ENCODE measurements at places on chromosomes 2 and 18.
A peak's percentile ranks its signal among the peaks of the same experiment; 100 is the strongest.

DNA sequence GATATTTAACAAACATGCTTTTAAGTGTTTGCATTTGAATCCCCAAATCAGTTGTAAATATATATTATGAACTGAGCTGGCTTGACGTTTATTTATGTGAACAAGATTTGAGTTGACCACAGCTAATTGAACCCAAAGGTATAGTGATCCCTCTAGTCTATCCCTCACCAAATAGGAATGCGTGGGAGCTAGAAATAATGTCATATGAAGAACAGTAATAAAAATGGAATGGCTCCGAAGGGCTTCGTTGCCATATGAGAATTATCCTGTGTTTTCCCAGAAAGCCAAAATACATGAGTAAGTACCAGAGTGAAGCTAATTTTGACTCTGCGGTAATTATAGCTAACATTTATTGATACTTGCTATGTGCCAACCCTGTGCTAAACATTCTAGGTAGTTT, 142.7 kb downstream of the ADCYAP1 start:
- no peak for DNase-seq

DNA sequence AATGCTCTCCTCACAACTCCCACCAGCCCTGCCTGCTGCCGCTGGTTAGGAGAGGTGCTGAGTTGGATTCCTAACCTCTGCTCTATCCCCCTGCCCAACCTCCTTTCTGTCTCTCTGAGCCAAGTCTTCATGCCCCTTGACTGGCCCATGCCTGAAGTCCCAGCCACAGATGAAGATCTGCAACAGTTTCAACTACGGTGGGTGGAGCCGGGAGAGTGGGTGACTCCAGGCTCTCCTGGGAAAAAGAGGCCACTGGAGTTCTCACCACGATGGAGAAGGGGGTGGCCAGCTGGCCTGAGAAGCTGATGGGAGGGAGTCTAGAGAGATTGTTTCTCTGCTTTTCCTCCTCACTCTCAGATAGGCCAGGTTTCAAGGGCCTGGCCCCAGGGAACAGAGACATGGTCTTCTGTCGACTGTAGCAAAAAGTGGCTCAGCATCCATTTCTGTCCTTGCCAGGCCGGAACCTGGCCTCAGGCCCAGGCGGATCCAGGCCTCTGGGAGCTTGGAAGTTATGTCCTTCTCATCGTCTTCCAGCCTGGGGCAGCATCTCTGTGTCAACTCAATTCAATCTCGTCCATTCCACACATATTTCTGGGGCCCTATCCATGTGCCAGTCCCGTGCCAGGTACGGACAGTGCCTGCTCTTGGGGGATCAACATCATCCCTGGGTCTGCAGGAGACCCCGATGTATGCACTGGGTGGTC, 75.3 kb downstream of the INHBB start:
- no peak for DNase-seq

GRCh38 chr18:13381944-13382365, 163.4 kb downstream of the LDLRAD4 start:
- DNase-seq, result peak; percentile 34

GRCh38 chr2:238922435-238922834, 74.5 kb downstream of the TWIST2 start:
- no peak for DNase-seq

DNA sequence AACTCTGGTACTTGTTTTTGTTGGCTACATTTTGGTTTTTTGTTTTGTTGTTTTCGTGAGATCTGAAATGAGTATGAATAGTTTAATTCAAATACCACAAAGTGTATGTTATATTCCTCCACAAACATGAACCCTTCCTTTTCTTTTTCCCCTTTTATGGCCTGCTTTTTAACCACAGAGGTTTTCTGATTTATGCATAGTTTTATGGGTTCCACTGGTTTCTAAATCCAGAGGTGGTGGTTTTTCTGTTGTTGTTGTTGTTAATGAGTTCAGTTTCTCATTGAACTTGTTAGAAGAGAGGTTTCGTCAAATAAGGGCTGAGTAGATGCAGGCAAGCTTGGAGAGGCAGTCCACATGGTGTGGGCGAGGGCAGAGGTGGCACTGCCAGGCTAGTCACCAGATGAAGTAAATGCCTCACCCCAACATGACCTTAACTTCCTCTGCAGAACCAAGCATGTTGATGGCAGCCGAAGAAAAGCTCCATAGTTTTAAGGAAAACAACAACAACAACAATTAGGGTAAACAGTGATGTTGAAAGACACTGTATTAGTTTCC, 72.5 kb downstream of the RIF1 start:
- DNase-seq, result no peak

GRCh38 chr2:64108666-64109241, 35.5 kb downstream of the PELI1 start:
- DNase-seq, result no peak

DNA sequence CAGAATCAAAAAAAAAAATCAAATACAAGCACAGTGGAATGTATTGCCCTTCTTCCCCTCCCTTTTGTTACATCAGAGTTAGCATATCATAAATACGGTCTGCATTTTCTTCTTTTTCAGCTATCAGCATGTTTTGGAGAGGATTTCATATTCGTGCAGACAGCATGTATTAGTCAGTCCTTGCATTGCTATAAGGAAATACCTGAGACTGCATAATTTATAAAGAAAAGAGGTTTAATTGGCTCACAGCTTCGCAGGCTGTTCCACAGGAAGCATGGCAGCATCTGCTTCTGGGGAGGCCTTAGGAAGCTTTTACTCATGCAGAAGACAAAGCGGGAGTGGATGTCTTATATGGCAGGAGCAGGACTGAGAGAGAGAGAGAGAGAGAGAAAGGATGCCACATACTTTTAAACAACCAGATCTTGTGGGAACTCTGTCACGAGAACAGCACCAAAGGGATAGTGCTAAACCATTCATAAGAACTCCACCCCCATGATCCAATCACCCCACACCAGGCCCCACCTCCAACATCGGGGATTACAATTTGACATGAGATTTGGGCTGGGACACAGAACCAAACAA, 8.9 kb downstream of the IL1B start:
- no peak for DNase-seq

GRCh38 chr2:101578671-101579070, 103.8 kb upstream of the RFX8 start:
- no peak for DNase-seq

DNA sequence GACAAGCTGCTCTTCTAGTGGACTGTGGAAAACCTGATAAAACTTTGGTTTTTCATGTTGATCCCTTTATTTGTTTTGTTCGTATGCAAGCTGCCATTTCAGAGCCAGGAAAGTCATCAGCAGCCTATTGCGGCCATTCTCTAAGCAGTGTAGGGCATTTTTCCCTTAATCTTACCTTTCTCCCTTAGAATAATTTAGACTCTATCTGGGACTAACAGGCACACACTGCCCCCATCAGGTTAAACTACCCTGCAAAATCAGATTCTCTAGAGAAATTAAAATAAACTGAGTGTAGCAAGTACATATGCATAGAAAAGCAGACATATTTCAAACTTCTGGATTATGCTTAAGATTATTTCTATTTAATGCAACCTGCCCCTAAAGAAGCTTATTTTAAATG, 347.5 kb downstream of the METTL4 start:
- no peak for DNase-seq

DNA sequence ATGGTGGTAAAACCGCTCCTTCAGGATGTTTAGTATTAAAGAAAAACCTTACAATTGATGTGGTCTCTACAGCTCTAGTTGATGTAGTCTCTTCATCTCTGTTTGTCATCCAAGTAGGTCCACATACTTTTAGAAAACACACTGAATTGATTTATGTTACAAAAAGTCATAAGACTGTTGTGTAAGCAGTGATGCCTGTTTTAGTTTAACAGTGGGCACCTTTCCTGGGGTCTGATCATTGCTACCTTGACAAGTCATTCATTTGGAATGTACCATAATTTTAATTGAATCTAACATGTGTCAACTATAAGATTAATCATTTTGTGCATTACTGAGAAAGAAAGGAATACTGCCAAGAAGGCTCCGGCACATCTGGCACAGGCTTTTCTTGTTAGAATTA, 34.3 kb downstream of the GIGYF2 start:
- DNase-seq, result no peak

DNA sequence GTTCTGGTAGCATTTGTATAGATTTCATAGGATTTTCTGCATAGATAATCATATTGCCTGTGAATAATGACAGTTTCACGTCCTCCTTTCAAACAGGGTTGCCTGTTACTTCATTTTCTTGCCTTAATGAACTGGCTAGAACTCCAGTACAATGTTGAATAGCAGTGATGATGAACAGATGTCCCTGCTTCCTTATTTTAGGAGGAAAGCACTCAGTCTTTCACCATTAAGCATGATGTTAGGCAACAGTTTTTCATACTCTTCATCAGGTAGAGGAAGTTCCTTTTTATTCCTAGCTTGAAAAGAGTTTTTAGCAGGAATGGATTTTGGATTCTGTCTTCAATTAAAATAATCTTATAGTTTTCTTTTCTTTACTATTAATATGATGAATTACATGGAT, 39.7 kb downstream of the C2orf76 start:
- no peak for DNase-seq

GRCh38 chr2:235232449-235233433, 261.1 kb upstream of the AGAP1 start:
- DNase-seq, result no peak

DNA sequence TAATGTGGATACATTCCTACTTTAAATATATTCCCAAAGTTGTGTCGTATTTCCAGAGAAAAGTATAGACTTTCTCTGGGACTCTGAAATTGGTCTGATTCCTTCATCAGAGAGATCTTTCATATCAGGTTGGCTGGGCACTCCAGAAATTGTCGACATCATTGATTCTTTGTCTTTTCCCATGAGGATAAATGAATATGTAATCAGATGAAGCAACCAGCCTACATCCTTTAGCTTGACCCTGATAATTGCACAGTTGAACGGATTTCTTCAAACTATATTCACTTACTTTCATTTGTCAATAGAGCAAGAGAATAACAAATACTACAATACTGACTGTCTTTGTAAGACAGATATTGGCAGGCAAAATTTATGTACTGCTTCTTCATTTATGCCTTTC, 680.2 kb upstream of the LRRTM4 start:
- no peak for DNase-seq

- no peak for DNase-seq
Observed at GRCh38 chr18:48799724-48800315, 150.9 kb downstream of the SMAD7 start.

- no peak for DNase-seq
Observed at GRCh38 chr18:46321955-46322354, 217.8 kb downstream of the HAUS1 start.

- no peak for DNase-seq
Observed at GRCh38 chr18:65754121-65754520, 3.3 kb downstream of the CDH7 start.

- peak; percentile 45 for DNase-seq
Observed at GRCh38 chr2:95115418-95115817, 6.2 kb downstream of the MRPS5 start.

DNA sequence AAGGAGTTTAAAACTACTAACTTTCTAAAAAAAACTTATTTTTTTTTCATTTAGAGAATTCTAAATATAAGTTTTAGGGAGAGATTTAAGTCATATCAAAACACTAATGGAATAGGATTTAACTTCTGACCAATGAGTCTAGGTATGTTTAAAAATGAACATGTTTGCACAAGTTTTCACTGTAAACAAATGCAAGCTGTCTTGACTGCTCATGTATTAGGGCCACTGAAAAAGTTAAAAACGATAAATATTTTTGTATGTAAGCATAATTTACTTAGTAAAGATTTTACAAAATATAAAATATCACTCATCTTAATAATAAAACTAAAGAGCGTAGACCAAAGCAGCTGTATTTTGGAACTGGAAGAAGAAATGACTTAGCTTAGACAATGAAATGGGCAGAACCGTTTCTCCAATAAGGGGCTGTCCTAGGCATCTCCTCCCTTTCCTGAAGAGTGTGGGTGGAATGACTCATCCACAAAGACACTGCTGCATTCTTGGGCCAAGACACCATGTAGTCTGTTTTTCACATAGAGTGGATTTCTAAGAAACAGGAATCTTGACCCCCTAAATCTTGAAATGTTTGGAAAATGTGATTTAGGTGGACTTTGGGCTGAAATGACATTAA, 118.8 kb downstream of the MEP1B start:
- no peak for DNase-seq

DNA sequence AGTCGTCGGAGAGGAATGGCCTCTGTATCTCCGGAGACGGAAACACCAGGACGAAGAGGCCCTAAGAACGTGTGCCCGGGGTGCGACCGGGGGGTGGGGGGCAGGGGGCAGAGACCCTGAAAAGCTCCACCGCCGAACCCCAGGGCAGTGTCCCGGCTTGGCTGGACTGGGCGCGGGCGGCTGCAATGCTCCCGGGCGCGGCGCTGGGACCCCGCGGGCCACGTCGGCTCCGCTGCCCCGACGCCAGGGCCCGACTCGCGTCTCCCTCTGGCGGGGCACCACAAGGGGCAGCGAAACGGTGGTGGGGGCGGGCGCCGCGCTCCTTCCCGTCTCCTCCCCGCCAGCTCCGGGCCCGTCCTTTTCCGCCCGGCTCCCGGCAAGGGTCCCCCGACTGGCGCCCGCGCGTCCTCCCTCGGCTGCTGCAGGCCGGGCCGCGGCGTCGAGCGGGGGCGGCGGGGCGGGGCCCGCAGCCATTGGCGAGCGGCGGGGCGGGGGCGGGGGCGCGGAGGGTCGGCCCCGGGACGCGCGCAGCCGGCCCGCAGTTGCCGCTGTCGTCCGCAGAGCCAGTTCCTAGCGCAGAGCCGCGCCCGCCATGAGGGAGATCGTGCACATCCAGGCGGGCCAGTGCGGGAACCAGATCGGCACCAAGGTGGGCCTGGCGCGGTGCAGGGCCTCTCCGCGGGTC, at the start of gene TUBB6:
Gene TUBB6, plus strand, starts transcription at position 541 of the 685 bp plus-strand sequence. Its CDS starts 52 bp downstream, at position 593.
- DNase-seq, result peak; percentile 55

DNA sequence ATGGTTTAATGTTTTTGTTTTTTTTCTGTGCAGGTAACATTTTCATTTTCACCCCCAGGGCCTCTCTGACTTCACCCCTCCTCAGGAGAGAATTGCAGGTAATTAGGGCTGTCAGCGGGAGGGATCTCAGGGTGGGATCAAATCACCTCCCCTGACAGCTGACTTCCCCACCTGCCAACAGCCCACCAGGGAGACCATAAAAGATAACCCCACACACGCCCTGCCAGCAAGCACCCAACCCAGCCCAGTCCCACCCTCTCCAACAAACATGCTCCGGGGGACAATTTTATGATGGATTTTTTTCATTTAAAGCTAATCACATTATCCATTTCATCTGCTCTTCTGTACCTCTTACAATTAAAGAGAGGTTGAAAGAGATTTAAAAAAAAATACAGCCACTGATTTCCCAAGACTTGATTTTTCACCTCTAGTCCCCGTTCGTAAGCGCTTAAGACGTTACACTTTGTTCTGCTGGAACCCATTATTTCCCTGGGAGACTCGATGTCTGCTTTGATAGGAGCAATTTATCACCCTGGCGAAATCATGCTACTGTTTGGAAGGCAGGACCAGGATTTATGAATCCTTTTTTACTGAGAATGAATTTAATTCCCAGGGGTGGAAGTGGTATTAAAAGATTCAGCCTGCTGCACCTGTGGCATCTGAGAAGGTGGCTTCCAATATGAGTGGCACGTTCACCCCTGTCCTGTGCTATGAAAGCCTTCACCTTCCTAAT, 232.9 kb upstream of the ID2 start:
- DNase-seq, result no peak

GRCh38 chr2:100736121-100736915, 83.6 kb upstream of the NPAS2 start:
- DNase-seq, result no peak

Data from stimulated activated naive B cell treated with anti-CD40 and anti-IgM and Interleukin-4, amounts not matched to agents 10 μg/mL and 1 μg/mL and 100 μg/mL, for 72 hours (primary cell).